Trophoblast cell (in vitro differentiated cells and primary cell): ENCODE measurements at places on chromosomes 5 and 9.

DNA sequence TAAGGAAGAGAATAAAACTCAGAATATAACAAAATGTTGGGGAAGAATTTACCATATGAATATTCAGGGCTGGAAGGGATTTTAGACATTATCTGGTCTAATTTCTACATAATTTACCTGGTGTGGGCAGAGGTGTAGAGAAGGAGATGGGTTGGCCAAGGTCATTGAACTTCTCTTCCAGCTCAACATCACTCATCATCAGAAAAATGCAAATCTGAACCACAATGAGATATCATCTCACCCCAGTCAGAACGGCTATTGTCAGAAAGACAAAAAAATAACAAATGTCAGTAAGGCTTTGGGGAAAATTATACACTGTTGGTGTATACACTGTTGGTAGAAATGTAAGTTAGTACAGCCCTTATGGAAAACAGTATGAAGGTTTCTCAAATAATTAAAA lies 121.7 kb downstream of the PTTG1 start:
- DNase-seq, result no peak

GRCh38 chr5:141783947-141784296 lies 94.3 kb downstream of the PCDH1 start:
- DNase-seq, result peak; percentile 84

GRCh38 chr5:128350705-128351104 lies 187.3 kb downstream of the FBN2 start:
- DNase-seq, result no peak

DNA sequence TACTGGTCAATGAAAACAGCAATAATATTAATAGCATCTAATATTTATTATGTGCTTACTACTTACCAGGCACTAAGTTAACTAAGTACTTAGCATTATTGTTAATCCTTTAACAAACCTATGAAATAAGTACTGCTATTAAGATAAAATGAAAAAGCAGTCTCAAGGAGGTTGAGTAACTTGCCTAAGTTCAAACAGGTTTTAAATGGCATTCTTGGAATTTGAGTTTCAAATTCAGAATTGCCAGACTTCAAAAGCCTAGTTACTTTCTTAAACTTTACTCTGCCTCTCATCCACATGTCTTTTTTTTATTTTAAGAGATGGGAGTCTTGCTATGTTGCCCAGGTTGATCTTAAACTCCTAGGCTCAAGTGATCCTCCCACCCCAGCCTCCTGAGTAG lies 16.0 kb downstream of the LEAP2 start:
- no peak for DNase-seq

DNA sequence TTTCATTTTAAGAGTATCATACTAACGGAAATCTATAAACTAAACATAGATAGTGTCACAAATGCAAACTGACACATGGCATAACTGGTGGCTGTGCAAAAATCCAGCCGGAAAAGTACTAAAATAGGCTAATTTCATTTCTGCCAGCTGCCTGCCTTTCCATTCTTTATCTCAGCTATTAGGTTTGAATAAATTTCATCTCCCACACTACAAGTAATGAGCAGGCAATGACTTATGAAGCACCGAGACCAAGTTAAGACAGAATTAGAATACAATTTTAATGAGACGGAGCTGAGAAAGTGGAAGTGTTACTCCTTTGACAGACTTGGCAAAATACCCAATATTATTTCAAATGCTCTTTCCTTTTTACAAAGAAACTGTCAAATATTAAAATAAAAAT lies 258.8 kb upstream of the ZNF608 start:
- DNase-seq, result no peak
